NCI-H1092 (cell line): ENCODE measurements at places on chromosomes 12 and 14.

- DNase-seq, result no peak
Observed at GRCh38 chr12:67354322-67354721, 85.2 kb downstream of the CAND1 start.

DNA sequence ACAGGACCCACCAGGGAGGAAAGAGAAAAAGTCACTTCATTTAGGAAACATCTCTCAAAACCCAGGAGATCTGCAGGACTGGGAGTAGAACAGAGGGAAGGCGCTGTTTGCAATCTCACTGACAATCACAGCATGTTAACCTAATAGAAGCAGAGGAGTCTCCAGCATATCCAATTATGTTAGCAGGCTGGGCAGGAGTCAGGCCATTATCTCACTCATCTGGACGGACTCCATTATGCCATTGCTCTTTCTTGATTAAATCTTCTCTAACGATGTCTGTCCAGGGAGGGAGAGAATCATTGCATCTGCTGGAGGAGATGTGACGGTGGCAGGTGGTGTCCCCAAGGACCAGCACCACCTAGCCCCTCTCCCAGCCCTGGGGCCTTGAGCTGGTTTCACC, 203.8 kb upstream of the SFSWAP start:
- DNase-seq, result no peak

GRCh38 chr14:24127673-24128072, 2.8 kb upstream of the FITM1 start:
- DNase-seq, result no peak

DNA sequence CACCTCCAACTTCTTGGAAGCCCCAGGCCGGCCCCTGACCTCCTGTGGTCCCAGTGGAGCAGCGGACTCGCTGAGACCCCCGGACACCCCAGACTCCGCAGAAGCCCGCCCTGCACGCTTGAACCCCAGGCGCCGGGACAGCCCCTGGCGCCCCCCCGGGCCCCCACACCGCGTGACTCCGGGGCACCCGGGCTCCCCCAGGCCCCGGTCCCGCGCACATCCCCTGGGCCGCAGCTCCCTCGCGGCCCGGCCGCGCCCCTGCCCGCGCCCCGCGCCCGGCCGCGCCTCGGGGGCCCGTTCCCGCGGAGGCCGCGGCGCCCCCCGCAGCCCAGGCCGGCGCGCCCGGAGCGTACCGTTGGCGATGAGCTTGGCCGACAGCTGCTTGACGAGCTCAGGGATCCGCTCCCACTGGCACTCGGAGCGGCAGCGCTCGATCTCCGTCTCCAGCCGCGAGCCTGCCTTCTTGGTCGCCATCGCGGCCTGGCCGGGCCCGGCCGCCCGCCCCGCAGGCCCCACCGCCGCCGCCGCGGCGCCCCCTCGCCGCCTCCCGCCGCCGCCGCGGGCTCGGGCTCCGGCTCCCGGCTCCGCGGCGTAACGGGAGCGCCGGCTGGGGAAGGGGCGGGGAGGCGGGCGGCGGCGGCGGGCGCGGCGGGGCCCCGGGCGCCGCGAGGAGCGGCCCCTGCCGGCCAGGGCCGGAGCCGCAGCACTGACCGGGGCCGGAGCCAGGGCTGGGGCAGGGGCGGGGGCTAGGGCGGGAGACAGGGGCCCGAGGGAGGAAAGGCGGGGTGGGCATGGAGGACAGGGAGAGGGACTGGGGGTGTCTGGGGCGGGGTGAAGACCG, at the start of gene TTC7B:
Gene TTC7B (minus strand): TSS at position 609 of the 841 bp plus-strand sequence. CDS start 135 bp downstream, at position 474.
- peak; percentile 17 for DNase-seq

DNA sequence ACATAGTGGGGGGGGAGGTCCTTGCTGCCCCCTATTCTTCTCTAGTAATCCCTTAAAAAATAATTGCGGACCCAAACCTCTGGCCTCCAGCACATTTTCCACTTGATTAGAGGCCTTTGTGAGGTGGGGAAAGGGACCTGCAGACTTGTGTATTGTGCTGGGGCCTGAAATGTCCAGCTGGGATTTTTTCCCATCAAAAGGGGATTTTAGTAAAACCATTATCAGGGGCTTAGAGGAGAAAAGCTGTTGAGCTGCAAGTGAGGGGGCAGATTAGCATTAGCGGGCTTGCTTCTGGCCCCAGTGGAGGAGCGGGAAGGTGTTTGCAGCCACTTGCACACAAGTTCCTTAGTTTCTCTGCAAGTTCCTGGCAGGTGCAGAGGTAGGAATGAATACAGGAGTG, 13.9 kb downstream of the FBXL14 start:
- DNase-seq, result no peak
